ENCODE measurements at places on chromosomes 5 and 9.

DNA sequence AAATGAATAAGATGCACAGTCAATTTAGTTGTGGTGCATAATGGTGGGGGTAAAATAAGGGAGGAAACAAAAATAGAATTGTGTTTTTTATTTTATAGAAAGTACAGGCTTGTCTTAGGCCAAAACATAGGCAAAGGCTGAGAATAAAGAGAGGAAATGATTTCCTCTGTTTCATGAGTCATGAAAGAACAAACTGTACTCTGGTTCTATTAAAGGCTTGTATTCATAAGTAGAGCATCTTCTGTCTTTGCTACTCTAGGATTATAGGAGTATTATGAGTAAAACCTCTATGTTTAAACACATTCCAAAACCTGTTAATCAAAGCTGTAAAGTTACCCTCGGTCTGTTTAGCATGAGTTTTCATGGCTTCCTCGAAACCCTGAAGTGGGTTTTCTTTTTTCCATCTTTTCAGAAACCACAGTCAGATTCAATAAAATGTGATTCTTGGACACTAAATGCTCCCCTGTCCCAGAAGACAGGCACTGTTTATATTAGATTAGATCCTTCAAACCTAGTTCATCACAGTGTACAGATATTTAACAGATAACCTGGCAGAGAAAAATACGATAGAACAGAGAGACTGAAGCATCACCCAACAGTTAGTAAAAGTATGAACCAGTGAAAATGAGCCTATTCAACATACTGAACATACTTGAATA lies 473.9 kb upstream of the CYLC2 start:
- no peak for DNase-seq

DNA sequence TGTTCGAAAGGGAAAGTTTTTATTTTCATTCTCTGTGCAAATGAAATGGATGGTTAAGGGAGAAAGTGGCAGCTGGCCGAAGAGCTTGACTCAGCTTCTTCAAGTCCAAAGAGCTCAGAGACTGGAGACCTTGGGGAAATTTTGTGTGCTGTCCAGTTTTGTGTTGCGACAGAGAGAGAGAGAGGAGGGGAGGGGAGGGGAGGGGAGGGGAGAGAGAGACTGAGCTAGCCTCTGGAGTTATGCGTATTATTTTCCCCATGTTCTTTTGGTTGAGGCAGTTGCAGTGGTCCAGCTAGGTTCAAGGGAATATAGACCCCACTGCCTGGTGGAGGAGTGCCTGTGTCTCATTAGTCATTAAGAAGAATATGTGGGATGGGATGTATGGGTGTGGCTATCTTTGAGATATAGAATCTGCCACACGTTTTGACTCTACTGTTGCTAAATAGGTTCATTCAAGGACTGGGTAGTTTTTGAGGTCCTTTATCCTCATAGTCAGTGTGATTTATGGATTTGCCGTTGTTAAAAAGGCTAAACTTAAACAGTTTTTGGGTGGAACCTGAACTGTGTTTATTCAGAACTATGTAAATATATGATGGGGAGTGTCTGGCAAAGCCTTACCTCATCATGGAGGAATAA lies 69.7 kb downstream of the ARHGAP26 start:
- DNase-seq = no peak

GRCh38 chr5:113663879-113664541 lies 150.5 kb downstream of the YTHDC2 start:
- DNase-seq = peak; percentile 13

GRCh38 chr5:143759396-143760130 lies 52.4 kb upstream of the HMHB1 start:
- peak; percentile 40 for DNase-seq

DNA sequence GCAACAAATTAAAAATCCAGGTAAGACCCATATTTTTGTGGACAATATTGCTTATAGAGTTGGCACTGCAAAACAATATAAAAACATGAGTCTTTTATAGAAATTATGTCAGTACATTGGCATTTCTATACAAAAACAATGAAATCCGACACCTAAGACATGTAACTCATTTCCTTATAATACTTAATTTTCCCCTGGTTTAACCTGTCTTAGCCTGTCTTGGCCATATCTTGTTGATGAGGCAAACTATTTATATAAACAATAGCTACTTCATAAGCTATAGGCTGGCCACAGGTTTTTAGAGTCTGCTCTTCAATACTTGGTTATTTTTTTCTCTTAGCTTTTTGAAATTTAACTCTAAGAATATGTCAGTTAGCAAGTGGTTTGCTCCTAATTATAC lies 44.7 kb upstream of the IZUMO3 start:
- DNase-seq = no peak

- no peak for DNase-seq
These were observed 63.4 kb upstream of the WWC1 start for GRCh38 chr5:168227973-168228615.

DNA sequence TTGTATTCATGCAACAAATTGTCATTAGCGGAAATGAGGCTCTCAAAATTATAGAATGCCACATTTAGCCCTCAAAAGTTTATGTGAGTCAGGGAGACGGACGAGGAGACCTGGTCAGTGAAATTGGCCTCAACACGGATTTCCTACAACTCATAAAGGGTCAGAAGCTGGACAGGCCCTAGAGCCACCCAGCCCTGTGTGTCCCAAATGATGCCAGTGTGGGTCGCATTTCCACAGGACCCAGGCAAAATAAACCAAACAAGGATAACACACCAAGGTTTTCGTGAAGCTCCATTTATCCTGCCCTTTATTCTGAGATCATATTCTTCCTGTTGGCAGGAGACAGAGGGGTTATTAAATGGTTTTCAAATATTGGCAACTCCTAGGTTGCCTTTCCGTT lies 72.0 kb upstream of the COL5A1 start:
- DNase-seq = no peak

DNA sequence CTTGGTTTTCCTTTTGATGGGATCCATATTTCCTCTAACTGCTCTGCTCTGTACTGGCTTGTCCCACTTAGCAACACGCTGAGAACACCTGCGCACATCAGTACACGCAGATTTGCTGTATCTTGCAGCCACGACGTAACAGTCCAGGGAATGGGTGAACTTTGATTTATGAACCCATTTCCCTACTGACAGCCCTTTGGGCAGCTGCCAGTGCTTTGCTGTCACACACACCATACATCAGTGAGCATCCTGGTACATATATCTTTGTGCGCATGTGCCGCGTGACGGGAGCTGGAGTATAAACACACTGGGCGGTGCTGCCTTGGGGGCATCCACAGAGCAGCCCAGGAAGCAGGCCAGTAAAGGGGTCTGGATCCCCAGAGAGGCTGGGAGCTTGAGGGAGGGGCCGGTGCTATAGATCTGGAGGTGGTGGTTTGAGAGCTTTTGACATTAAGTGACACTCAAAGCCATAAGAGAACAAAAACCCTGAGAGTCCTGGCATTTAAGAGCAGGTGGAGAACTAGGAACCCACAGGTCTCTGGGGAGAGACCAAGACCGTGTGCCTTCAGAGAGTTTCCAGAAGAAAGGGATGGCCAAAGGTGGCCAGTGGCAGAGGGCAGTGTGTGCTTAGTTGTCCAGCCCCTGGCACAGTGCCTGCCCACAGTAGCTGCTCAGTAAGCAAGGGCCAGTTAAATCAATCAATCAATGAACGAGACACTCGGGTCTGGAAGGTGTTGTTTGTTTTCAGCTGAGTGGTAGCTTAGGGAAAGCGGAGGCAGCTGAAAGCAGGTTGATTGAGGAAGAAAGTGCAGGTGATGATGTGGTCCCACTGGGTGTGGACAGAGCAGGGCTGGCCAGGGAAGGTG lies 53.7 kb downstream of the LMX1B start:
- no peak for DNase-seq

DNA sequence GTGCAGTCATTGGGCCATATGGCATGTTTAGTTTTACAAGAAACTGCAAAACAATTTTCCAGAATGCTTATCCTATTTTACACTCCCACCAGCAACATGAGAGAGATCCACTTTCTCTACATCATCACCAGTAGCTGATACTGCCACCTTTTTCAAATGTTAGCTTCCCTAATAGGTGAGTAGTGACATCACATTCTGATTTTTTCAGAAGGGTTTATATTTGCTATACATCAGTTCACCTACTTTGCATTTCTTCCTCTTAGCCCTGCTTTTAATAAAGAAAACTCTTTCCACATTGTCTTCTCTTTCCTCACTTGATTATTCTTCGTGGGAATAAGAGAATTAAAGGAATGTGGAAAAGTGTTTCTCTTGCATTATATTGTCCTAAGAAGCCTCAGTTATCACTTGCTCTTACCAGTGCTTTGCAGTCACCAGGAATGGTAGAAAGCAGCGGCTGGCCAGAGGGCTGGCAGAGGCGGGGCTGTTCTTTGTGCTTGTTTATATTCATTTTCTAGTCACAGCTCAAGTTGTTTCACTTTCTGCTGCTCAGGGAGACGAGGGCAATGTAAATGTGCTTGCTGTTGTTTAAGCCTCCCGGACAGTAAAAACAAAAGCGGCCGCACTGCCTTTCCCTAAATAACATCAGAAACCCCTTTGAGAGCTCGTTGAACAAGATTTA lies 164.8 kb downstream of the HSD17B3 start:
- DNase-seq = peak; percentile 24

DNA sequence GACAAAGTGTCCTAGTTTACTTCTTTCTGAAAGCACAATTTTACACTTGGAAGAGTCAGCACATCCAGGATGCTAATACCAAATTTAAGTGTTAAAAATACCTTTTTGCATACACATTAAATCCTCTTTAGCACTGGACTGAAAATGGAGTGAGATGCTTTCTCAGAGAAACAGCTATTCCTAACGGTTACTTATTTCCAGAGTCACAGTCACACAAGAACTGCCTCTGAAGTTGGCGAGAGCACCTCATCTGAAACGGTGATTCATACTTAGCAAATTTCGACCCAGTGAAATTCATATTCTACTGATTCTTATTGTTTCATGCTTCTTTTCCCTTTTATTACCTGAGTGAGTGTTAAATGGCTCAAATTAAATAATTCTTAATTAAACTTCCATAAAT lies 12.2 kb downstream of the CDH18 start:
- DNase-seq = no peak

DNA sequence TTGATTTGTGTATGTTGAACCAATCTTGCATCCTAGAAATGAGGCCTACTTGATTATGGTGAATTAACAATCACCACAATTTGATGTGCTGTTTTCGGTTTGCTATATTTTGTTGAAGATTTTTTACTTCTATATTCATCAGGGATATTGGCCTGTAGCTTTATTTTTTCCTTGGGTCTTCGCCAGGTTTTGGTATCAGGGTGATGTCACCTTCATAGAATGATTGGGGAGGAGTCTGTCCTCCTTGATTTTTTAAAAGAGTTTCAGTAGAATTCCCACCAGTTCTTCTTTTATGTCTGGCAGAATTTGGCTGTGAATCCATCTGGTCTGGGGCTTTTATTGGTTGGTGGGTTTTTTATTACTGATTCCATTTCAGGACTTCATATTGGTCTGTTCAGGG lies 115.2 kb downstream of the CPLANE1 start:
- DNase-seq = no peak

GRCh38 chr5:91638010-91638409 lies 254.9 kb upstream of the ARRDC3 start:
- no peak for DNase-seq

DNA sequence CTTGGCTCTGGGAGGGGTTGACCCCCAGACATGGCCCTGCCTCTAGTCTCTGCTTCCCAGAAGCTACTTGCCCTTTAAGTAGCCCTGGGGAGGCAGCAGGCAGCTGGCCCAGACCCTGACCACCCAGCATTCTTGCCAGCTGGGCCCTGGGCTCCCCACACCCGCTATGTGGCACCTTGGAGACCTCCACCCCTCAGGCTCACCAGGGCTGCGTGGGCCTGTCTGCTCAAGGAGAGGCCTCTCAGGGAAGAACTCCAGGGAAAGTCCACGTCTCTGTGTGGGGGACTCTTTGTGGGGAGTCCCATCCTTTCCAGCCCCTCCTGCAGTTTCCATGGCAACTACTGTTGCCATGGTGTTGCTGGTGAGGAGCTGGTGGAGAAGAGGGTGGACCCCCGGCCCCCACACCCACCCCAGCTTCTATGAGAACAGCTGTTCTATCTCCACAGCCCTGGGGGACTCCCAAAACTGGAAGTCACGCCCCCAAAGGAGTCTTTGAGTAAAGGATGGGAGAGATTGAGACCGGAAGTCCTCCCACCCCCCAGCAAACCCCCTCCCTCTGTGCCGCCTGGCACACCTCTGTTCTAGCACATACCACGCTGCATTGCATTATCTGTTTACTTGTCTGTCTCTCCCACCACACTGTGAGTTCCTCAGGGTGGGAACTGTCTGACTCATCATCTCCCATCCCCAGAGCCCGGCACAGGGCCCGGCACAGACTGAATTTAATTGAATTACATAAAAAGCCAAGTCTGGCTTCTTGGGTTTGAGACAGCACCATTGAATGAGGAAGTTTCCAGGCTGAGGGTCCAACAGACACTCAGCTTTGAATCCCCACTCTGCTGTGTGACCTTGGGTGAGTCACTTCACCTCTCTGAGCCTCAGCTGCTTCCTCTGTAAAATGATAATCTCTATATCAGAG lies 12.6 kb downstream of the DNM1 start:
- no peak for DNase-seq

- no peak for DNase-seq
These were observed 314.2 kb upstream of the DAP start for GRCh38 chr5:11075035-11075805.

DNA sequence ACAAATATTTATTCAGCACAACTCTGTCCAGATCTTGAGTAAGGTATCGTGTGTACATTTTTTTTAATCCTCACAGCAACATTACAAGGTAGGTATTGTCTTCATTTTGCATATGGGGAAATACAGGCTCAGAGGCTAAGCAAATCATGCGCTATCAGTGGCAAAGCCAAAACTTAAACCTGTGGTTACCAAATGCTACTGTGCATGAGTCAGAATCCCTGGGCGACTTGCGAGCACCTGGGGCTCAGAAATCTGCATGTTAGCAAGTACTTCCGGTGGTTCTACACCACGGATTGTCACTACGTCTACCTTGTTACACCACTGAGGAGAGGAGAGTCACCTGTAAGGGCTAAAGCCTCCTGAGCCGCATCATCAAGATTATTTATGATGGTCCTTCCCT lies 21.3 kb downstream of the C5orf58 start:
- DNase-seq = peak; percentile 70

DNA sequence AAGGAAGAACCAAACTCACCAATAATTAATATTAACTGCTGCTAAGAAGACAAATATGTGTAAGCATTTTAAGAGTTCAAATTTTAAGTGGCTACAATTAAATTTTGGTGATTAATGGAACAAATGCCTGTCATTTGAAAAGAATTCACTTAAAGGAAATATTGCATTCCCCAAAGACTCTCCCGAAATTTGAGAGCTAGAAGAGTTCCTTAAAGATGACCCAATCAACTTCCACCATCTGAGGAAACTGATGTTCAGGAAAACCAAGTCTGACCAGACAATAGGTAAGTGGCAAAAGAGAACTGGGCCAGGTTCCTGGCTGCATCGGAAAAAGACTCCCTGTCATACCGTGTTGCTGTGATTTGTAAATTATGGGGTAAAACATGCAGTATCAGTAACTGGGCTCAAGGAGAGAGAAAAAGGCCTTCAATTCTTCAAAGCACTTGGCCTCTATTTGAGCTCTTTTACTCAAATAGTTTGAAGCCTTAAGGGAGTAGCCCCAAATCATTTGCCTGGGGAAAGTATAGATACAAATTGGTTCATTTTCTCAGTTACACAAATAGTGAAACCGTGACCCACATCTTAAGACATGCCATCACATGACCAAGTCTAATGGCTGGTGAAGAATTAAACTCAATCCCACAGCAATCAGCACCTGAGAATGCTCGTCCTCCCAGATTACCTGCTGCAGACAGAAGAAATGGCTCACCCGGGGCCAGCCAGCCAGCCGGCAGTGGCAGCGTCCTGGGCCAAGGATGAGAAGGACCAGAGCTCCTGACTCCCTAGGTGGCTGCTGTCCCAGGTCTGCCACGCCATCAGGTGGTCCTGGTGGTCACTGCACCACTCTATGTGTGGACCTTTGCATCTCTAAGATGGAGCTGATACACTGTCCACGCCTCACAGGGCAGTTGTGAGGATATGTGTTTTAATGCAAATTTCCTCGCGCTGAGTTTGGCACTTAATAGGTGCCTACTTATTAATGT lies 162.9 kb downstream of the TTLL11 start:
- no peak for DNase-seq
